ENCODE measurements at places on chromosomes 12 and 14.

DNA sequence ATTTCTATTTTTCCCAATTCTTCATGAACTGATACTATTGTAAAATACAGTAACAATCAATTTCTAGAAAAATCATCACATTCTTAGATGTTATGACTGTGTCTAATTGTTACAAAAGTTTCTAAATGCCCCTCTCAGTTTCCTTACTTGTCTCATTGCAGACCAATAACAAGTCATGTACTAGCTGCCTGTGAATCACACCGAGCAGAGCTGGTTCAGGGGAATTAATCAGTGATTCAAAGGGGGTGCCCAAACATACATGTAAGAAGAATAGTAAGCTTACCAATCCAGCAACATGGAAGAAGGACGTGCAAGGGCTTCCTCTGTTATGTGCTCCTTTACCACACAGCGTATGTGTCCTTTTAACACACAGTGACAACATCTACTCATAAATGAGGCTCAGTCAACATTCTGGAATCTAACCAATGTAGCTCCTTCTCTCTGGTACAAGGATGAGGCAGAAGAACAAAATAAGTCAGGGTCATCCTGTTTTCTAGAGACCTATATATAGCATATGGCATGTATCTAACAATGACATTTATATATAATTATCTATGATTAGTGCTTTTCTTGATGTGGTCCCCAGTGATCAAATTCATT is 126.4 kb downstream of the SCN8A start:
- no peak for DNase-seq

DNA sequence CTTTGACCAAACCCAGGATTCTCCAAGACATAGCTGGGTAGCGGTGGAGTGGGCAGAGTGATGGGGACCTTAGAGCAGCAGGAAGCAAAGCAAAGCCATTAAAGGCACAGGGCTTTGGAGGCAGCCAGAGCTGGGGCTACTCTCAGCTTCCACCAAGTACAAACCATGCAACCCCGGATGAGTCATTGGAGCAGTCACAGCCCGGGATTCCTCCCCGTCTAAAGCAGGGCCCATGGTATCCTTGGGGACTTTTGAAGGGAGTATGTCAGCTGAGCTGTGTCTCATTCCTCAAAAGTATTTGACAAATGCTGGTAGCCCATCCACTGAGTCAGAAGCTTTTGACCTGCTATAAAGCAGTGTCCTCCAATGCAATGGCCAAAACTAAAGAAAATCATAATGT is 9.7 kb upstream of the IFI27 start:
- DNase-seq, result no peak

- DNase-seq, result no peak
Measured at GRCh38 chr12:117467588-117467987, 106.2 kb upstream of the NOS1 start.

DNA sequence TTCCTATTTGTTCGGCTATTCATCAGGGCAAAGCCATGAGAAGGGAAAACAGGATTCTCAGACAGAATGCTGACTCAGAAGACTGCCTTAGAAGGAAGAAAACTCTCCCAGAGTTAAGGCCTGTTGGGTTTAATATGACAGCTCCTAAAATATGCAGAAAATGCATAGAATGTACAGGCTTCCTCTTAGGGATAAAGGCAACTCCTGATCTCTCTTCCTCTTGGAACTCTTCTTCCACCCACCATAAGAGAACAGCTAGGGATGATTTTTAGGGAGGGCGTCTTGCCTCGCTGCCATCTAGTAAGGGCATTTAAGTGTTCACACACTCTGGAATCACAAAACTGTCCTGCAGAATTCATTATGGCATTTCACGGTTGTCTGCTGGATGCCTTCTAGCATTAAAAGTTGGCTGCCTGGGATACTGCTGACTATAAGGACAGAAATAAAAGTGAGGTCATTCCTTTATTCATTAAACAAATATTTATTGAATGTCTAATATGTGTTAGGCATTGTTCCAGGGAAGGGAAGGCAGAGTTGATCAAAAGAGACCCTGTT is 73.7 kb downstream of the DCAF5 start:
- DNase-seq, result no peak

- no peak for DNase-seq
Measured at GRCh38 chr14:38253676-38254075, 2.2 kb downstream of the CLEC14A start.

- DNase-seq, result no peak
Measured at GRCh38 chr14:61176686-61177085, 104.5 kb downstream of the TMEM30B start.
